ENCODE measurements at places on chromosomes 5 and 9. TPM values are rescaled to one million over a fixed set of nuclear protein-coding genes. Genes with fewer than 3 reads are reported as not detected.

The RASGRF2 gene
- total RNA-seq: 11.1 TPM

The SPATA31A5 gene
- total RNA-seq: not detected

The SLC6A19 gene
- not detected for total RNA-seq

The CATSPER3 gene
- 0.29 TPM for total RNA-seq

The SOWAHA gene
- not detected for total RNA-seq

The RGS14 gene
- 60.5 TPM for total RNA-seq

The IL9 gene
- 12.5 TPM for total RNA-seq

The SLC27A6 gene
- total RNA-seq: not detected

The IL6ST gene
- total RNA-seq: 52.2 TPM

The IRGM gene
- 1.1 TPM for total RNA-seq

The CENPH gene
- total RNA-seq: 49.6 TPM

The NELFB gene
- total RNA-seq: 72.0 TPM

The SH2D3C gene
- 14.1 TPM for total RNA-seq

The HAVCR1 gene
- 0.27 TPM for total RNA-seq

The PLEKHG4B gene
- total RNA-seq: not detected

The FOXD4L5 gene
- not detected for total RNA-seq

The BTNL9 gene
- total RNA-seq: not detected

The GMCL2 gene
- not detected for total RNA-seq

The FAM169A gene
- total RNA-seq: 8.6 TPM

The CCDC171 gene
- total RNA-seq: 1.8 TPM

The KCNN2 gene
- total RNA-seq: not detected

The CEMIP2 gene
- total RNA-seq: 75.5 TPM

The SEMA6A gene
- total RNA-seq: not detected

The DPYSL3 gene
- total RNA-seq: 0.35 TPM

The ST8SIA4 gene
- 53.5 TPM for total RNA-seq

The TMEM171 gene
- not detected for total RNA-seq

The MEGF10 gene
- total RNA-seq: not detected

The SCAI gene
- total RNA-seq: 8.3 TPM

The IQGAP2 gene
- 51.4 TPM for total RNA-seq

The ABCA2 gene
- total RNA-seq: 20.7 TPM

The LCN1 gene
- total RNA-seq: not detected

The NTNG2 gene
- total RNA-seq: 1.3 TPM

The NDUFA8 gene
- total RNA-seq: 50.7 TPM

The COL23A1 gene
- 0.28 TPM for total RNA-seq

The FOXI1 gene
- not detected for total RNA-seq
